Calu3 (cell line): ENCODE measurements at places on chromosomes 5 and 9. TPM values are rescaled to one million over a fixed set of nuclear protein-coding genes. Genes with fewer than 3 reads are reported as not detected.

DNA sequence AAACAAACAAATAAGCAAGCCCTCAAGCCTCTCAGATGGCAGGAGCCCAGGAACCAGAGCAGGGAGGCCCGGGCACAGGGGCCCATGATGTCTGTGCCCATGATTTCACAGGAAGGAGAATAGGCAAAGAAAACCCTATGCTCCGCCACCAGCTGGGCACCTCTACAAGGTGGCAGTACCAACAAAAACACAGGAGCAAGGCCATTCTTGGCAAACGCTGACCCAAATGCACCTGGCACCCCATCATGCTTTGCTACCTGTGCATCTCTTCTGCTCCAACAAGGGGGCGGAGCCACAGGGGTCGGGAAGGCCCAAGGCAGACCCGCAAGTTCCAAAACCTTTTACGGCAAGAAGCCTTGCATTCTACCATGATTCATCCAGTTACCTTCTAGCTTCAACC lies 3.1 kb downstream of the BRD3 start:
- peak overlapping the region; percentile 73 for H3K4me3 ChIP-seq
- no peak for DNase-seq
- H3K27me3 ChIP-seq = peaks cover 7% of the 10 kb centered on the region
- H3K4me1 ChIP-seq = no peaks in the 10 kb centered on the region
- H3K27ac ChIP-seq = no peak overlapping the region
- peaks cover 23% of the 10 kb centered on the region for H3K36me3 ChIP-seq

- no peak overlapping the region for H3K27ac ChIP-seq
- H3K4me1 ChIP-seq = no peaks in the 10 kb centered on the region
- no peaks in the 10 kb centered on the region for H3K36me3 ChIP-seq
- peaks cover 55% of the 10 kb centered on the region for H3K27me3 ChIP-seq
These were observed 45.2 kb downstream of the PAX5 start for GRCh38 chr9:36988848-36989247.

PCDHB3 gene
- total RNA-seq = 0.09 and 0.10 TPM in 2 replicates

STARD4 gene
- 65.0 and 66.6 TPM in 2 replicates for total RNA-seq

SHC3 gene
- 2.3 and 4.0 TPM in 2 replicates for total RNA-seq

CDHR2 gene
- 7.8 and 13.3 TPM in 2 replicates for total RNA-seq

DNA sequence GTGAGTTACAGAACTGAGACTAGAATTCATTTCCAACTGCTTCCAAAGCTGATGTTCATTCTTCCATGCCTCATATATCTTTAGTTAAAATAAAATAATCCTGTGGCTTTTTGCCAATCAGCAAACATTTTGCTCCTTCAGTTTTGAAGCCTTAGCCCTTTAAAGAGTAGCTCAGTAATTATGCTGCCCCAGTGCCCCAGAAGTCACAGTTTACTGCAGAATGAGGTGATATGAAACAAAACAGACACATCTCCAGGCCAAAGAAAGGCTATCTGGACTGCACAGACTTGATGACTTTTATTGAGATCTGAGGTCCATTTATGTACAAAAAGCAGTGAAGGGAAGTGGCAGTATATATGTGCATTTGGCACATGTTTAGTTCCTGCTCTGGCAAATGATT lies 285.8 kb upstream of the ZNF462 start:
- no peak overlapping the region for H3K27ac ChIP-seq
- DNase-seq = no peak
- H3K4me3 ChIP-seq = no peak overlapping the region

- DNase-seq = no peak
- H3K27me3 ChIP-seq = no peaks in the 10 kb centered on the region
- no peaks in the 10 kb centered on the region for H3K4me1 ChIP-seq
- no peak overlapping the region for H3K4me3 ChIP-seq
- no peaks in the 10 kb centered on the region for H3K36me3 ChIP-seq
These were observed 90.9 kb upstream of the SLCO6A1 start for GRCh38 chr5:102589661-102590060.

DNA sequence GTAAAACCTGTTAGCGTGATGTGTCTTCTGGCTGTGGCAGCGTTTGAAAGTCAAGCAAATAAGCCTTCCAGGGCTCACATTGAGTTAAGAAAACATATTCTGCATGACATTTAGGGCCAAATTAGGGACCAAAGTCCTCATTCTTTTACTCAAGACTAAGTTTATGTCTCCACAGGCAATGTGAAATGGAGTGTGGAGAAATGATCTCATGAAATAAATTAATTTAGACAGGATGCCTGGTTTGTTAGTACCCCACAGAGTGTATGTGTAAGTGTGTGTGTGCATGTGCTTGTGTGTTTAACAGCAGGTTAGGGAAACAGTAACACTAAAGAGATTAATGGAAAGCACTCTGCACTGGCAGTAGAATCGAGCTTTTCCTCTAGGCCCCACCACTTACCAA lies 82.9 kb upstream of the SNX2 start:
- no peaks in the 10 kb centered on the region for H3K4me1 ChIP-seq
- H3K27me3 ChIP-seq = no peaks in the 10 kb centered on the region
- H3K27ac ChIP-seq = no peak overlapping the region
- no peak for DNase-seq
- no peaks in the 10 kb centered on the region for H3K36me3 ChIP-seq
- H3K4me3 ChIP-seq = no peak overlapping the region

DNA sequence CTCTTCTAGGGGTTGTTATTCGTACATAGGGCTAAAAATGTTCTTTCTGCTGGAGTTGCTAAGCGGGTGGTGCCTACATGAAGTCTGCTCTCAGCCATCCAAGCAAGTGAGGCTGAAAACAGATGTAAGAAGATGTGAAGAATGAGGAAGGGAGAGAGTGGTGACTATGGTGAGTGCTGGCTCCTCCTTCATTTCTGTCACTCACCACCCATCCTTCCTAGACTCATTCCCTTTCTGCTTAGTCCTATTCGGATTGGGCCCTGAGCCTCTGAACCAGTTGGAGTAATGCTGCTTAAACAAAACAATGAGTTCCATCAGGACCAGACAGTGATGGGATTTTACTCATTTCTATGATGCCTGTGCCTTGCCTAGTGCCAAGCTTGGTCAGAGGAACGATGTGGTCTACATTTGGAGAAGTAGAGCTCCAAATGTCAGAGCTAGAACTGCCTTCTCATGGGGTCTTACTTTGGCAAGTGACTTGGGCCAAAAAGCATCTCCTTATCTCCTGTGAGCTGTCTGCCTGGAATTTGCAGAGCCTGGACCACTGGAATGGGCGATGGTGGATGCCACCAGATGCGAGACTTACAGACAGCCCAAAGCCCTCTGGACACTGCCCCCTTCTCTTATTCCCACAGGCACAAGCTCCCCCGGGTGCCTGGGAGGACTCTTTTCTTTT lies 192.9 kb downstream of the FBXL7 start:
- DNase-seq = no peak
- H3K27me3 ChIP-seq = no peaks in the 10 kb centered on the region
- no peak overlapping the region for H3K4me3 ChIP-seq
- no peaks in the 10 kb centered on the region for H3K36me3 ChIP-seq
- H3K27ac ChIP-seq = no peak overlapping the region

GRCh38 chr5:602466-603035 lies 9.6 kb upstream of the CEP72 start:
- H3K27me3 ChIP-seq = peaks cover 70% of the 10 kb centered on the region
- no peaks in the 10 kb centered on the region for H3K36me3 ChIP-seq
- peaks cover 9% of the 10 kb centered on the region for H3K4me1 ChIP-seq
- H3K27ac ChIP-seq = peak overlapping the region; percentile 54
- DNase-seq = no peak

PPP1R26 gene
- 32.1 and 35.1 TPM in 2 replicates for total RNA-seq

ALDH1A1 gene
- 17.2 and 17.7 TPM in 2 replicates for total RNA-seq

DNA sequence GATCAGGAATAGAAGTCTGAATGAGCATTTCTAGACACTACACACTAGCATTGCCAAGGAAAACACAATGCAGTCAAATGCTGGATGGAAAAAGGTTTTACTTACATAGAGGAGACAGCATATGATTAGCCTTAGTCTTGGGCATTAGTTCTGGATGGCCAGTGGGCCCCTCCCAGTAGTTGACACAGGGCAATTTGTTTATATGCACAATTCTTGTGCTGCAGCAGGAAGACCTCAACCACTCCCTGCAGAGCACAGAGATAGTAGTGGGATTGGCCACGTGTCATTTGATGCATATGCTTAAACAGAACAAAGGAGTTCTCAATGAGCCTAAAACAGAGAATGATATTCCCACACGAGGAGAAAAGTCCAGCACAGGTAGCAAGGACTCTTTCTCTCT lies 1496.2 kb upstream of the CDH6 start:
- no peaks in the 10 kb centered on the region for H3K4me1 ChIP-seq
- H3K4me3 ChIP-seq = no peak overlapping the region
- no peaks in the 10 kb centered on the region for H3K27me3 ChIP-seq
- no peak overlapping the region for H3K27ac ChIP-seq
- no peaks in the 10 kb centered on the region for H3K36me3 ChIP-seq

GRCh38 chr5:6494939-6495338 lies 46.3 kb downstream of the UBE2QL1 start:
- no peak overlapping the region for H3K27ac ChIP-seq
- no peak overlapping the region for H3K4me3 ChIP-seq

DNA sequence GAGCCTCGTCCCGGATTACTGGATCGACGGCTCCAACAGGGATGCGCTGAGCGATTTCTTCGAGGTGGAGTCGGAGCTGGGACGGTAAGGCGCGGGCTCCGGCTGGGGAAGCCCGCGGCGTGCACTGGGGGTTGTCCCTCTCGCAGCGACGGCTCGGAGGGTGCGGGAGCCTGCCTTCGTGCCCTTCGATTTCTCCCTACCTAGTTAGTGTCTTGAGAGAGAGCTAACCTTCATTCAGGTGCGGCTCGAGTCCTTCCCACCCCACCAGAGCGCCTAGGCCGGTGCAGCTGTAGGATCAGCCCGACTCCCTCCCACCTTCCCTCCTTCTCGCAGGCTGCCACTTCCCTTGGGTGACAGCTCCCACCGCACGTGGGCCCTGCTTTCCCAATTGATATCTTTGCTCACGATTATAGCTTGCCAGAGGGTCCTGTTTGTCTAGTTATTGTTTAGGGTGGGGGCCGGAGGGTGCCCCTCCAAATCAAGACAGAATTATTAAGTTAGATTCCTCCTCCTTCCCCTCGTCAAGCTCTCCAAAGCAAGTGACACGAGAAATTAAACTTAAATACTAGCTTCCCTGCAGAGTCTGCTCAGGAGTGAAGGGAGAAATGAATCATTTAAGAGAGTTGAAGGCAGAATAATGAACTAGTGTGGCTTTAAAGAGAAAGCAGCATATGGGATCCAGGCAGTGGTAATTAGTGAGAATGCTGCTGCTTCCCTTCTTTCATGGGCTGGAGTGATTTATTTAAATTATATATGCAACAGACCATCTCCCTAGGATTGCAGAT lies 569 bp downstream of the CAMK4 start:
- peaks cover 35% of the 10 kb centered on the region for H3K4me1 ChIP-seq
- H3K4me3 ChIP-seq = peak overlapping the region; percentile 92
- no peaks in the 10 kb centered on the region for H3K27me3 ChIP-seq
- peaks cover 23% of the 10 kb centered on the region for H3K36me3 ChIP-seq
- DNase-seq = peak; percentile 24

ANKRD31 gene
- 1.5 and 1.7 TPM in 2 replicates for total RNA-seq

- DNase-seq = no peak
- no peaks in the 10 kb centered on the region for H3K27me3 ChIP-seq
- H3K4me3 ChIP-seq = no peak overlapping the region
- peaks cover 32% of the 10 kb centered on the region for H3K4me1 ChIP-seq
- H3K36me3 ChIP-seq = no peaks in the 10 kb centered on the region
These were observed 255.7 kb upstream of the ACTBL2 start for GRCh38 chr5:57738301-57738700.

- no peak for DNase-seq
- H3K4me3 ChIP-seq = no peak overlapping the region
- no peak overlapping the region for H3K27ac ChIP-seq
- no peaks in the 10 kb centered on the region for H3K36me3 ChIP-seq
- H3K4me1 ChIP-seq = peaks cover 28% of the 10 kb centered on the region
These were observed 297.3 kb upstream of the RASA1 start for GRCh38 chr5:86970361-86970760.

ENTPD2 gene
- 3.8 and 5.8 TPM in 2 replicates for total RNA-seq
